ENCODE measurements at places on chromosomes 16 and 17. TPM values are rescaled to one million over a fixed set of nuclear protein-coding genes. Genes with fewer than 3 reads are reported as not detected.

PRSS33 gene
- total RNA-seq: 0.54 TPM

SLFN14 gene
- total RNA-seq: 0.10 TPM

LLGL1 gene
- total RNA-seq: 15.2 TPM

ODAD4 gene
- total RNA-seq: 0.58 TPM

TEKT5 gene
- total RNA-seq: not detected

DOC2A gene
- 0.89 TPM for total RNA-seq

SLC12A3 gene
- not detected for total RNA-seq

BAIAP2 gene
- total RNA-seq: 10.0 TPM

SLC52A1 gene
- not detected for total RNA-seq

TBC1D3H gene
- total RNA-seq: 0.78 TPM

HEXIM1 gene
- total RNA-seq: 36.0 TPM

CCDC200 gene
- not detected for total RNA-seq

PERCC1 gene
- total RNA-seq: 0.40 TPM

SPATA22 gene
- total RNA-seq: not detected
